DMS153 (cell line): ENCODE measurements at places on chromosomes 7 and 10.
A peak's percentile ranks its signal among the peaks of the same experiment; 100 is the strongest.

DNA sequence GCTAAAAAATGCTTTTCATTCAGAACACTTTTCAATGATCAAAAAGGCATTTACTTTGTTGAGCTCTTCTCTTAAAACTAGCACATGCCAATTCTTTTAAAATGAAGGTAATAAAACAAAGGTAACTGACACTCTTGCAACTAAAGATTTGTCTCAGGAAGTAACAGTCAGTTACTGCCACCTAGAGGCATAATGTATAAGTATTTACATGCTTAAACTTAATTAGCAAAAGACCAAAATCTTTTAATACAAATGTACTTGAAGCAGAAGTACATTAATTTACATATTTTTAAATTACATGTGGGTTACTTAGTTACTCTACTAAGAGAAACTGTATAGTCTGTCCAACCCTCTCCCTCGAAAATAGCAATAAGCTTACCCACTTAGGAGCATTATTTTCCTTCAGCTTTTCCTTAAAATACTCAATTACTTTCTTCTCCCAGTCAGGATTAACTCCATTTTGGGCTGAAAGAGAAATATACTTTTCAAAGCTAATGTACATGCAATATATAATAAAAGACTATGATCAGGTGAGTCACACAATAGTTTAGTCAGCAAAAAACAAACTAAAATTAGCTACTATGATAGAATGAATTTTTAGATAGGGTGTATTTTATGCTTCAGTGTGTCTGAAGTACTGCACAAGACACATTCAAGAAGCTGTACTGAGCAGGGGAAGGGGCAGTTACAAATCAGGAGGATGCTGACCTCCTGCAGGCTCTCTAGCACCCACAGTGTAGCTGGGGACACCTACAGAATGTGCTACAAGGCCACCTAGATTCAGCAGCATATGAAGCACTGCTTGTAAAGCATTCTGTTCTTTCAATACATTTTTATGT, 13.0 kb downstream of the MCMBP start:
- no peak for DNase-seq

DNA sequence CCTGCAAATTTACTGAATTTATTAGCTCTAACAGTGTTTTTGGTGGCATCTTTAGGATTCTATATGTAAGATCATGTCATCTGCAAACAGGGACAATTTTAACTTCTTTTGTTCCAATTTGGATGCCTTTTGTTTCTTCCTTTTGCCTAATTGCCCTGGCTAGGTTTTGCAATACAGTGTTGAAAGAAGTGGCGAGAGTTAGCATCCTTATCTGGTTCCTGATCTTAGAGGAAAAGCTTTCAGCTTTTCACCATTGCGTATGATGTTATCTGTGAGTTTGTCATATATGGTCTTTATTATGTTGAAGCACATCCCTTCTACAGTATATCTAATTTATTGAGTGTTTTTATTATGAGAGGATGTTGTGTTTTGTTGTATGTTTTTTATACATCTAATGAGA, 301.4 kb downstream of the PTPRN2 start:
- DNase-seq = no peak

DNA sequence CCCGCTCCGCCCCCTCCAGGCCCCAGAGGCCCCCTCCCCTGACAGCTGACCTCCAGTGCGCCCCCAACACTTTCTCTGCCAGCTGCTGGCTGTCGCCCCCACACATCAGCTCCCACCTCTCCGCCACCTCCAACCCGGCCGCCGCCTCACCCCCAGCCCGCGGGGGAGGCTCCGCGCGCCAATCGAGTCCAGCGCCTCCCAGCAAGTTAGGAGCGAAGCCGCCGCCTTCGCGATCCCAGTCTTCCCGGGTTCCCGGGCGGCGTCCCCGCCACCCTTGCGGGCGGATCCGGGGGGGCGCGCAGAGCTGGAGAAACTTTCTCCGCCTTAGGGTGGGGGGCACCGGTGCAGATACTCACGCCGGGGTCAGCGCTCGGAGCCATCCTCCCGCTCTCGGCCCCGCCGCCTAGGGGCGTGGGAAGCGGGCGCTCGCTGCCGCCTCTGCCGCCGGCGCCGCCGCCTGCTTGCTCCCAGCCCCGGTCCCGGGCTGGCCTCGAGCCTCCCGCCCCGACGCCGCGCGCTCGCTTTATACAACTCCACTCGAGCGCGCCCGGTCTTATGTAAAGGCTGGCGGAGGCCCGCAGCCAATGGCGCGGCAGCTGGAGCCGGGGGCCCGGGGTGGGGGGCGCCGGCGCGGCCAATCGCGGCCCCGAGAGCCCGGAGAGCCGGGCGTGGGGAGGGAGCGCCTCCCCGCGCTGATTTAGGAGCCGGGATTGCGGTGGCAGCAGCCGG, at the start of gene CRTAC1:
CRTAC1 (minus strand) TSS at position 529 of the 729 bp plus-strand sequence; CDS start at position 380, 149 bp downstream.
- peak; percentile 87 for DNase-seq

- no peak for DNase-seq
These were observed 13.6 kb downstream of the NKX1-2 start for GRCh38 chr10:124436191-124436638.

DNA sequence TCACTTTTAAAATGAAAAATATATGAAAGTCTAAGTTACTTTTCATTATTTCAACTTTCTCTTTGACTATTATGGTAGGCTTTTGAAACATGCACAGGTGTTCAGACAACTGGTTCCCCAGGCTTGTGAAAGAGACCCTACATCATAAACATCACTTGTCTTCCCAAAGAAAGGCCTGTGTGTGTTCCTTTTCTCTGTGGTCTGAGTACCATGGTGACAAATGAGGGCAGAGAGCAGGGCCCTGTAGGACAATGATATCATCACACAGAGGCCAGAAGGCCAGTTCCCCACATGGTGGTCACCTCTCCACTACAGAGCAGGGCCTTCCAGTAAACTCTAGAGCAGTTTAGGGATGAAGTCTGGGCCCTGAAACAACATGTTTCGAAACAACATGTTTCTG, 288.8 kb downstream of the USP6NL start:
- DNase-seq = no peak

- DNase-seq = peak; percentile 63
These were observed 110.6 kb downstream of the RAB11FIP2 start for GRCh38 chr10:117936141-117936540.

GRCh38 chr10:11218395-11218794, 200.7 kb downstream of the CELF2 start:
- DNase-seq = no peak

- no peak for DNase-seq
These were observed 273.8 kb downstream of the AUTS2 start for GRCh38 chr7:69871886-69872569.
